ENCODE measurements at places on chromosomes 13 and 19.
A peak's percentile ranks its signal among the peaks of the same experiment; 100 is the strongest.

DNA sequence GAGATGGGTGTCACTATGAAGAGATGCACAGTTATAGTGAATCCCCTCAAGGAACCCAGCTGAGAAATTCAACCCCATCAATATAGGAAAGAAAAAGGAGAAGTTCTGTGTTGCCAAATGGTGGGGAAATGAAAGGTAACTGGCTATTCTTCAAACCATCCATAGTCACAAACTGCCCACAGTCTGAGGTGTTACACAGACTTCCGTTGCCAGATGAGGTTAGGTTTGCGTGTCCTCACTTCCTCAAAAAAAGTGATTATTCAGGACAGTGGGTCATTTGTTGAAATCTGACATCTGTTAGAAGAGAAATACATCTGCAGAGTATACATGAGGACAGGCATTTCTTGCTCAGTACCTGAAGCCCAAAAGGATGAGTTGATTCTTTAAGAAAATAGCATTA is 9.0 kb downstream of the SIGLEC5 start:
- no peak for DNase-seq

DNA sequence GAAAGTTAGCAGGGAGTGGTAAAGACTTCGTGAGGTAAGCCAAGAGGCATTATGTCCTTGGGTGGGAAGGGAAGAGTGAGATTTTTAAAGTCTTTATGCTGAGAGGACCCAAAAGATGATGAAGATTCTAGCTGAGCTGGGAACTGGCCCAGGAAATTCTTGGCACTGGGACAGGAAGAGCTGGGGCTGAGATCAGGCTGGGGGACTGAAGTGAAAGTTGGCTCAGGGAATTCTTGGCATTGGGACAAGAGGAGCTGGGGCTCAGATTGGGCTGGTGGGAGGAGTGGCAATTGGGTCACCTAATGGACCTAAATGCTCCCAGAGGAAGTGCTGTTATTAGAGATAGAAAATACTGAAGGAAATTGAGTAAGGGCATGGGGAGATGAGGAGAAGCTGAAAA is 8.8 kb downstream of the SCEL start:
- DNase-seq = no peak

DNA sequence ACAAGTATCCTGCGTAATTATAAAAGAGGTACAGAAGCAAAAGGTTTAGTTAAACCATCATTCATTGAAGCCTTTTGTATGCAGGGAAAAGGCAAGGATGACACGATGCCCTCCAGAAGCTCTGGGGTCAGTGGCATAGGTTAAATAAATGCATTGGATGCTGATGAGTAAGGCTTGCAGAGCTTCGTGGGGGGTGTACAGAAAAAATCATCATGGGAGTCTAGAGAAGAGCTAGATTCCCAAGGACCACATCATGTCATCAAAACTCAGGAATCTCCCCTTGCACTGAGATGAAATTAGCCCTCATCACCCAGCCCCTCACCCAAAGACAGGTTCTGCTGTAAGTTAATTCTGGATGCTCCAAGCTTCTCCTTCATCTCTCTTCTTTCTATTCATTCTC is 8.3 kb downstream of the FPR1 start:
- DNase-seq = no peak

- DNase-seq = no peak
These were observed 9.6 kb upstream of the ZC3H13 start for GRCh38 chr13:46062185-46062584.

GRCh38 chr13:38405216-38405615 is 55.6 kb downstream of the UFM1 start:
- DNase-seq = no peak

DNA sequence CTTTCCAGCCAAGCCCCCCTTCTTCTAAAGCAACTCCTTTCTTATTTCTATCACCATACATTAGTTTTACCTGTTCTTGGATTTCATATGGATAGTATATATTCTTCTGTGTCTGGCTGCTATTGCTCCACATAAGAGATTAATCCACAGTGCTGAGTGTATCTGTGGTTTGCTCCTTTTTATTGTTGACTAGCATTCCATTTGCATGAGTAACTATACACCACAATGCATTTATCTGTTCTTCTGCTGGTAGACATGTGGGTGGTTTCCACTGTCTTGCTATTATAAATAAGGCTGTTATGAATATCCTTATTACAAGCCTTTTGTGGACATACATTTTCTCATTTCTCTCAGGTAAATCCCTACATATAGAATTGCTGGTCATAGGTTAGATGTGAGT is 138.2 kb downstream of the SLC7A1 start:
- DNase-seq = no peak

GRCh38 chr13:23375001-23375971 is 58.2 kb downstream of the SACS start:
- peak; percentile 85 for DNase-seq

DNA sequence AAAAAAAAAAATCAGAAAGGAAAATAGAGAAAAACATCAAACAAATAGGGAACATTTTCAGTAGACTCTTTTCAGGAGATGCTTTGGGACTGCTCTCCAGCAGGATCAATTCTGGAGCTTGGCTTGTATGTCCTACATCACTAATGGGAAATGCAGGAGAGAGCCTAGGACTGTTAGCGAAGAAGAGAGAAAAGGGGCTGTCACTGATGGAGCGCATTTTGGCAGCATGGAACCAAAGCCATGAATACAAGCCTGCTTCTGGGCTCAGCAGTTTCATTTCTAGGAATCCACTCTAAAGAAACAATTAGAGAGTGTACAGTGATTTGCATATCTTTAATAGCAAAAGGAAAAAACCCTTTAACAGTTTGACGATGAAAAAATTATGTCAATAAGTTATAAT is 203.9 kb downstream of the NUFIP1 start:
- DNase-seq = no peak

GRCh38 chr19:32988724-32989123 is 16.7 kb downstream of the FAAP24 start:
- no peak for DNase-seq

- DNase-seq = no peak
These were observed 603.0 kb downstream of the UQCRFS1 start for GRCh38 chr19:28609944-28610343.

GRCh38 chr13:101695870-101696516 is 243.5 kb downstream of the ITGBL1 start:
- no peak for DNase-seq

DNA sequence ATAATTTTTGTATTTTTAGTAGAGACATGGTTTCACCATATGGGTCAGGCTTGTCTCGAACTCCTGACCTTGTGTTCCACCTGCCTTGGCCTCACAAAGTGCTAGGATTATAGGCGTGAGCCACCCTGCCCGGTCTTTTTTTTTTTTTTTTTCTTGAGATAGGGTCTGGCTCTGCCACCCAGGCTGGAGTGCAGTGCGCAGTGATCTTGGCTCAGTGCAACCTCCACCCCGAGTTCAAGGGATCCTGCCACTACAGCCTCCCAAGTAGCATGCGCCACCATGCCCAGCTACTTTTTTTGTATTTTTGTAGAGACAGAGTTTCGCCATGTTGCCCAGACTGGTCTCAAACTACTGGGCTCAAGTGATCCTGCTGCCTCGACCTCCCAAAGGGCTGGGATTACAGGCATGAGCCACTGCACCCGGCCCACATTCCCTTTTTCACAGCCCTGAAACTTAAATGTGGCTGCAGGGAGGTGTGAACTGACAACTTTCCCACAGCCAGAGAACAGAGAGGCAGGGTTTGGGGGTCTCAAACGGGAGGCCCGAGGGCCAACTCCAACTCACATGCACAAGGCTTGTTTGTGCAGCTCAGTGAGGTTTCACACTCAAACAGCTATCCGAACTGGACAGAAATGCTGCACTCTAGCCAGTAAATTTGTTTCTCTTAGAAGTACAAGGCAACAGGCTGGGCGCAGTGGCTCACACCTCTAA is 4.4 kb upstream of the S1PR5 start:
- DNase-seq = no peak

DNA sequence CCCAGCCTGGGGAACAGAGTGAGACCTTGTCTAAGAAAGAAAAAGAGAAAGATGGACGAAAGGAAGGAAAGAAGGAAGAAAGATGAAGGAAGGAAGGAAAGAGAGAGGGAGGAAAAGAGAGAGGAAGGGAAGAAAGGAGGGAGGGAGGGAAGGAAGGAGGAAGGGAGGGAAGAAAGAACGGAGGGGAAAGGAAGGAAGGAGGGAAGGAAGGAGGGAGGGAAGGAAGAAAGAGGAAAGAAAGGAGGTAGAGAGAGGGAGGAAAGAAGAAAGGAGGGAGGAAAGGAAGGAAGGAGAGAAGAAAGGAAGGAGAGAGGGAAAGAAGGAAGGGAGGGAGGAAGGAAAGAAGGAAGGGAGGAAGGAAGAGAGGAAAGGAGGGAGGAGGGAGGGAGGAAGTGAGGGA is 20.9 kb downstream of the CABP5 start:
- DNase-seq = no peak

- peak; percentile 49 for DNase-seq
These were observed 13.7 kb downstream of the PVR start for GRCh38 chr19:44657211-44657921.

DNA sequence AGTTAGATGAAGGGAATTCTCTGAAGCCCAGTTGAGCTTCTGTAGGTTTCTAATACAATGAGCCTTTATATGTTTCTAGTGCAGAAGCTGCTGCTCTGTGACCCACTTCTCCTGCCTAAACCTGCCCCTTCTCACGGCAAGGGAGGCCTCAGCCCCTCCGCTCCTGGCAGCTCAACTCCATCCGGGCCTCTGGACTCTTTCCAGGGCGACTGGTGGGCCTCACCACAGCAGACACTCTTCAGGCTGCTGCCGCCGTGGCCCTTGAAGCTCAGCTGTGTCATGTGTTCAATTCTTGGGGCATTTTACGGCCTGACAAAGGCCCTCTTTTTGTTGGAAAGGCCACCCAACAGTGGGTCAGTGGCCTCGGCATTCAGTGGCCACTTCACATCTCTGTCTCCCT is 10.0 kb upstream of the C19orf33 start:
- no peak for DNase-seq

GRCh38 chr19:50859849-50860248 is 5.1 kb downstream of the KLK3 start:
- no peak for DNase-seq

Data from NCI-H345 (cell line).